ENCODE measurements at places on chromosomes 7 and 10. TPM values are rescaled to one million over a fixed set of nuclear protein-coding genes. Genes with fewer than 3 reads are reported as not detected.

Gene KMT2E
- total RNA-seq: 105 TPM

DNA sequence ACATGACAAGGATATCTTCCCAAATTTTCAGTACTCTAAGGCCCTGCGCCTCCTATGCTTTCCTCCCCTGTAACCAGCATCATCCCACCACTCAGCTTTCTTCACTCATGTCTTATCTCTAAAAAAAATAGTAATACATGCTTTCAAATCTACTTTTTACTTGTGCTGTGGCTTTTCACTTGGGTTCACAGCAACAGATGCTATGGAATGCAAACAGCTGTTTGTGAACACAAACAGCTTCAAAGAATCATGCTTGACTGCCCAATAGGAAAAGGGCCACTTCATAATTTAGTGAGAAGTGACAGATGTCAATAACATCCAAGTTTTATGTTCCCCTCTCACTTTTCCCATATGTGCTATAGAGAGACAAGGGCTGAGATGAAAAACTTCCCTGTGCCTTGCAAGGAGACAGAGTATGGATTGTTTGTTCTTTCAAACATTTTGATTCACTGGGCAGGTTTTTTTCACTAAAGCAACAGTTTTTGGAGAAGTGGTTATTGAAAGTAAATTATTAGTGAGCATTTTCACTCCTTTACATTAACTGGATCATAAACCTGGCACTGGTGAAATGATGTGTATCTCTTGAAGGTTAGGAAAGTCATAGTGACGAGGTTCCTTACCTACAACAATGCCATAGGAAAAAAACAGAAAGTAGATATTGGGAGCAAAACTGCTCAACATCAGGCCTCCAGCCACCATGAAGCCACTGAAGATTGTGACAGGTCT is 37.3 kb downstream of the SLC16A9 start:
- no peak for DNase-seq

Gene DCLRE1A
- total RNA-seq: 13.6 TPM

GRCh38 chr10:36114913-36115312 is 472.8 kb upstream of the FZD8 start:
- DNase-seq: no peak

GRCh38 chr7:48168159-48168558 is 3.1 kb upstream of the ABCA13 start:
- DNase-seq: no peak

Gene ARMC3
- total RNA-seq: not detected

GRCh38 chr10:42885491-42886270 is 103.1 kb downstream of the BMS1 start:
- DNase-seq: no peak

DNA sequence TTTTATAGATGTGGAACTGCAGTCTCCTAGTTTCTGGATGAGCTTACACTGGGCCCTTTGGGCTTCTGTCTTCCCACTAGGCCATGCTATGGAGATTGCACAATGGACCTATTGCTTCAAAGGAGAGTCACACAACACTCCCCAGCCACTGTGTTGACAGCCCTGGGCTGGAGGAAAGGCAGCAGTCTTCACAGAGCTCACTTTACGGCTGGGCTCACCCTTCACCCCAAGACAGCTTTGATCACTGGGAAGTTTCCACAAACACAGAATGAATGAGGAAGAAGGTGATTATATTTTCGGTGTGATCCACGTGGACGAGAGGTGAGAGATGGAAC is 92.7 kb upstream of the GDF10 start:
- no peak for DNase-seq

Gene LOXL4
- not detected for total RNA-seq

DNA sequence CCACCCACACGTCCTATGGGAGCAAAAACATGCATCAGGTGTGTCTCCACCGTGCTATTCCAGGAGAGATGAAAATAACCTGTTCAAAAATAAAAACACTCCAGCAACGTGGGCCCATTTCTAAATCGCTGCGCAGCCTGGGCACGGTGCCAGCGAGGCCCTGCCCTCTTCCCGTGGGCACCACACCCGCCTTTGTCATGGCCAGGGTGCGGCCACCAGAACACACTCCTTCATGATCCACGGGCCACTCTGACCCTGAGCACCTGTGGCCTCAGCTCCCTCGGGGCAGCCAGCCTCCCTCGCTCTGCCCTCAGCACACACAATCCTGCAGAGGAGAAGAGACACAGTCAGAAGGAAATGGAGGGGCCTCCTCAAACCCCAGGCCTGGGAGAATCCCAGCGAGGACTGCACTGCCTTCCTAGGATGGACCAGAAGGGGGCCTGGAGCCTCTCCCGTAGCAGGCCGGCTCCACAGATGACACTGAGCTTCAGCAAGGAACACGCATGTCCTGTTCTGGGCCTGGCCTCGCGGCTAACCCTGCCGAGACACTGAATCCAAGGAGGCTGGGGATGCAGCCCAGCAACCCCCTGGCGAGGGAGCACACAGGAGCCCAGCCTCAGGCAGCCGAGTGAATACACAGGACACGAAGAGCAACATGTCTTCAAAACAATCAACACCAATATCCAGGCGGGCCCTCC is 169.0 kb downstream of the MAD1L1 start:
- no peak for DNase-seq

DNA sequence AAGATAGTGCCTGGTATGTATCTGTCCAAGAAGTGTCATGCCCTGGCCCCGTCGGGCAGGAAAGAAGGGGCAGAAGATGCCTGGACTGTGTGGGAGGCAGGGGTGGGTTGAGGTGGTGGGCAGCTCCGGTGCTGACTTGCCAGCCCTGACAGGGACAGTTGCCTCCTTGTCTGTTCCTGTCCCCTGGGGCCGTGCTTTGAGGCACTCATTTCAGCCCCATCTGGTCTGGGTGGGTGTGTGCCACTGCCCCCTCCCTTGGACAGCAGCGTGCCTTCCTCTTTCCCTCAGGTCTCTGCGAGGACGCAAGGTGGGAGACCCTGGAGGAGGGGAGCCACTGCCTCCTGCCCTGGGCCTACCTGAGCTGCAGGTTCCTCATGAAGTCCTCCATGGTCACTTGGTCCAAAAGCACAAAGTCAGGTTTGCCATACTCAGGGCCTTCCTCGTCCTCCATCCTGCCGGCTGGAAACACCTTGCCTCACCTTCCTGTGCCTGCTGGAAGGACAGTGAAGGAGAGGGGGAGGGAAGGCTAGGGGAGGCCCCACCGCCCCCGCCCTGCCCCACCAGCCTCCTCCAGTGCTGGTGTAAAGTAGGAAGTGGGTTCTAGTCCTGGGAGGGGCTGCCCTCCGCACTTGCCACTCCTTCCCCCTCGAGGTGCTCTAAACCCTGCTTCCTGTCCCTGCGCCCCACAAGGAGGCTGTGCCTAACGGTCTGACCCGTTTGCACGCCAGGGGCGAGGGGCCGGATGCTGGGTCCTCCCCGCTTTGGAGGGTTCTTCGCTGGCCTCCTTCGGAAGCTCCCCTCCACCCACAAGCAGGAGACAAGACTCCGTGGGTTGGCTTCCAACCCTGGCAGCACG is at the start of gene MYO1G:
TSS of gene MYO1G (minus strand) at position 505 of the 856 bp plus-strand sequence. CDS start at position 451, 54 bp downstream.
- peak; percentile 81 for DNase-seq

Gene LRRD1
- not detected for total RNA-seq

Gene ZNF804B
- total RNA-seq: not detected

GRCh38 chr10:45555795-45556194 is 116.8 kb downstream of the ZFAND4 start:
- no peak for DNase-seq

DNA sequence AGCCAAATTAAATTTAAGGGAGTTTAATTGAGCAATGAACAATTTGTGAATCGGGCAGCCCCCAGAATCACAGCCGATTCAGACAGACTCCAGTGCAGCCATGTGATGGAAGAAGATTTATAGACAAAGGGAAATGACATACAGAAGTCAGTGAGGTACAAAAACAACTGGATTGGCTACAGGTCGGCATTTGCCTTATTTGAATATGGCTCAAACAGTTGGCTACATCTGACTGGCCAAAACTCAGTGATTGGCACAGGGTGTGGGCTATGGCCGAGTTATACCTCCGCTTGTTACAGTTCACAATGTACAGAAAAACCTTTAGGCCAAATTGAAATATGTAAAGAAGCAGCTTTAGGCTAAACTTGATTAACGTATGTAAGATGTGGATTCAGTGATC is 30.8 kb upstream of the EIF4H start:
- no peak for DNase-seq

DNA sequence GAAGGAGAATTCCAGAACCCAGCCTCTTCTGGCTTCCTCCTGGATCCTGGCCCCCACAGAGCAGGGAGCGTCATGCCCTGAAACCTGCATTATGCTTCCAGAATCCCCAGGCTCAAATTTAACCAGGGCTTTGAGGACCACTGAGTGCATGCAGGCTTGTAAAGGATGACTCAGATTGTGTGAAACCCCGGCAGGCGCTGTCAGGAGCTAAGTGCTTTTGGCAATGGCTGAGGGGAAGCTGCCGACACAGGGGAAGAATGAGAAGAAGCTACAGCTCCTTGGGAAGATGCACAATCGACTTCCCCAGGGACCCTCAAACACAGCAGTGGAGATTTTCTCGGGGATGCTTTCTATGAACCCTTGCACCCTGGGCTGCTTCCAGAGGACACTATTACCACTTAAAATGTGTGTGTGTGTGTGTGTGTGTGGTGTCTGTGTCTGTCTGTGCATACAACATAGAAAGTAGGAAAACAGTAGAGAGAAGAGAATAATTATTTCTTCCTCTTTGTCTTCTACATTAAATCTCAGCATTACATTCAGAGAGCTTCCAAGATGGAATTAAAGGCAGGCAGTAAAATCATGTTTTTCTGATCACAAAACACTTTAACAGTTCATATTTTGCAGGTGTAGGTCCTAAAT is 183.5 kb upstream of the INHBA start:
- no peak for DNase-seq

Gene SAMD9
- total RNA-seq: 16.3 TPM

GRCh38 chr10:70048030-70048723 is 4.5 kb upstream of the MACROH2A2 start:
- no peak for DNase-seq

Gene ITIH5
- total RNA-seq: not detected

- no peak for DNase-seq
Measured at GRCh38 chr10:67262675-67263074, 336.8 kb downstream of the LRRTM3 start.

DNA sequence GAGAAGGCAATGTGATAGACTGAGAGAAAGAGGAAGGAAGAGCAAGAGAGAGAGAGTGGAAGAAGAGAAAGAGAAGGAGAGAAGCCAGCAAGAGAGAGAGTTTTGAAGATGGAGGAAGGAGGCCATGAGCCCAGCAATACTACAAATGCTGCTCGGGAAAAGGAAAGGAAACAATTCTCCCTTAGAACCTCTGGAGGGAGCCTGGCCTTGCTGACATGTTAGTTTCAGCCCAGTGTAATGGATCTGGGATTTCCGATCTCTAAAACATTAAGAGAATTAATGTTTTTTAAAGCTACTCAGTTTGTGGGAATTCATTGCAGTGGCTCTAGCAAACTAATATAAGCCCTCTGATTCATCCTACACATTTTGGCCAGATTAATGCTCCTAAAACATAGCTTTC is 206.8 kb upstream of the MTPN start:
- no peak for DNase-seq

- no peak for DNase-seq
Measured at GRCh38 chr10:73459683-73460314, 26.4 kb upstream of the MSS51 start.

- DNase-seq: no peak
Measured at GRCh38 chr10:4691776-4692175, 134.2 kb upstream of the AKR1E2 start.

DNA sequence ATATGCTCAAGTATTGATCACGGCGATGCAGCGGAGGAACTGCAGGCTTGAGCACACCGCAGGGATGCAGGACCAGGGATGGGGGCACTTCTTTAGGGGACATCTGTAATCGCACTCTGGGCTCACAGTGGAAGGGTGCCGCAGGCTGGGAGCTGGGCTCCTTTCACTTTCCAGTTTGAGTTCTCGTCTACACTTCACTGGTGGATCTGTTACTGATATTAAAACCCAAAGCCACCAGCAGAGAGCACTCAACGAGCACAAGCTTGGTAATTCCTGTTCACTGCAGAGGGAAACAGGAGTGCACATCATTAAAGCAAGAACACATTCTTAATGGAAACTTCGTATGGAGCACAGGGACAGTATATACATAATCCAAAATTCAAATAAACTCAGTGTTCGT is 91.3 kb downstream of the PARD3 start:
- no peak for DNase-seq

GRCh38 chr10:98074315-98074911 is 44.0 kb upstream of the CRTAC1 start:
- no peak for DNase-seq

Gene ZNF398
- total RNA-seq: 6.6 TPM

Gene RAPGEF5
- 0.23 TPM for total RNA-seq

DNA sequence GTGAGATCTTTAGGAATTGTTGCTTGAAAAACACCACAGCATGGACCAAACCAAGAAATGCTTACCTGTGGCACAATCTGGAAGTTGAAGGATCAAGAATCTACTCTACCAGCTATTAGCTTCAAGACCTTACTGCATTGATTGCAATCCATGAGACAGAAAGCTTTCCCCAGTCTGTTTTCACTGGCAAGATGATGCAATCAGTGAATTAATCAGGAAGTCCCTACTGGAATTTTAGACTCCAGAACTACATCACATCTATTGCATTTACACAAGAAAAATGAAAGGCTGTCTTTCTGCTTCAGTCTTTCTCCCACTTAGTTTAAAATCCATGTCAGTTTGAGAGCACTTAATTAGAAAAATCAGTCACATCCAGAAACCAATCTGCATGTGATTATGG is 191.7 kb downstream of the TFEC start:
- no peak for DNase-seq

GRCh38 chr10:66833861-66834260 is 92.0 kb upstream of the LRRTM3 start:
- no peak for DNase-seq

DNA sequence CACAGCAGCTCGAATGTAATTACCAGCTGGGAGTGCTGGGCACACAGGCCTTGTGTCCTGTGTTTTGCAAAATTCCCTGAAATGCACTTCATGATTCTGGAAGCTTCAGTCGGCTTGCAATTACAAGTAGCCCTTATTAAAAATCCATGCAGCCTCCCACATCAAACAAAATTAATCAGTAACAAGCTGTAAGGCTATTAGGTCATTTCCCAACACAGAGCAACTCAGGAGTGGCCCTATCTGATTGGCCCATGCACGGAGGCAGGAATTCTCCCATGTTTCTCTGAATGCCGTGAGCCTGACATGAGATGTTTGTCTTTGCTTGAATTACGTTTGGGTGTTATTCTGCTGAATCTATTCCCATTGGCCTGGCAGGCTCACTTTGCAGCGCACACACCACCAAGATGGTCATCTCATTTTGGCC is 36.9 kb downstream of the FOXL3 start:
- no peak for DNase-seq

DNA sequence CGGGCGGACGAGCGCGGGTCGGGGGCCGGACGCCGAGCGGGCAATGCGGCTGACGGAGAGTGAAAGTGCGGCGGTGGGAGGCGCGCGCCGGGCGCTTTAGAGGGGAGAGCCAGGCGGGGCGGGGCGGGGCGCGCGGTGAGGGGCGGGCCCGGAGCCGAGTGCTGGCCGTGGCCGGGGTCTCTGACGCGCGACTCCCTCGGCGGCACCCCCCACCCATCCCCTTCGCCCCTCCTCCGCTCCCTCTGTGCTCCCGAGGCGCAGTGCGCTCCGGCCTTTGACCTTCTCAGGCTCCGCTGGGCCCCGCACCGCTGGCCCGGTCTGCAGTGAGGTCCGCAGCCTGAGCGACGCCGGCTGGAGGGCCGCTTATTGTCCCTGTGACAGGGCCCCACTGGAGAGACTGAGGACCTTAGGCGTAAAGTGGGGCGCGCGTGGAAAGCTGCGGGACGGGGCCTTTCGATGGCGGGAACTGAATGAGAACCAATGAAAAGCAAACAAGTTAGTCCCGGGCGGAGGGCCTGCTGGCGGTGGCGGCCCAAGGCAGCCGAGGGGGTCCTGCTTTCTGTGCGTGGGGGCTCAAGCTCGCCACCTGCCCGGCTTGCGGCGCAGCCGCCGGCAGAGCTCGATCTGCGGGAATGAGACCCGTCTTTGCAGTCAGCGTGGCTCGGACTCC is at the start of gene CXCL12:
TSS of gene CXCL12 (minus strand) at position 72 of the 670 bp plus-strand sequence. CDS start 92 bp downstream, outside the sequence.
- peak; percentile 42 for DNase-seq
